ENCODE measurements at places on chromosomes 2 and 18. TPM values are rescaled to one million over a fixed set of nuclear protein-coding genes. Genes with fewer than 3 reads are reported as not detected.
A peak's percentile ranks its signal among the peaks of the same experiment; 100 is the strongest.

- DNase-seq = no peak
Measured at GRCh38 chr2:20999906-21000645, 43.8 kb downstream of the APOB start.

Gene ERBB4
- not detected for total RNA-seq

- DNase-seq = peak; percentile 6
Measured at GRCh38 chr2:228613133-228613850, 431.8 kb upstream of the SPHKAP start.

- peak; percentile 28 for DNase-seq
Measured at GRCh38 chr2:42792583-42793333, at the start of gene HAAO. HAAO (minus strand) TSS chr2:42792583; CDS start chr2:42792536, 47 bp downstream.

Gene GCKR
- total RNA-seq = not detected

DNA sequence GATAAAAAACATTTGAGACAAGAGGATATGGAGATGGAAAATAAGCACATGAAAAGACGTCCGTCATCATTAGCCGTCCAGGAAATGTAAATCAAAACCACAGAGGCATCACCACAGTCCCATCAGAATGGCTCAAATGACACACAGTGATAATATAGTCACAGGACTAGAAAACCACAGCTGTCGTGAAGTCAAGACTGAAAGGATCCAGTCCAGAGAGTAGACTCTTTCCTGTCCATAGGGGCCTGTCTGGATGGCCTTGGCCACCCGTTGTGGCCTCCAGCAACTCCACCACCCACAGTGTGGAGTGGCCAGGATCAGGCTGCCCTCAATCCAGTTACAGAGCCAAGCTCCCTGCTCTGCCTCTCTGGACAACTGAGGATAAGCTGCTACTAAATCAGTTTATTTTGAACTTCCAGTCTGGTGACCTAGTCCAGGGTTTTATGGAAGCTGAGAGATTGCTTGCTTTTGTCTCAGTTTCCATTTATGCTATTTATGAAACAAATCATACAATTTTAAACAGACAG, 60.4 kb downstream of the RHOB start:
- peak; percentile 46 for DNase-seq

- DNase-seq = no peak
Measured at GRCh38 chr2:60358476-60358875, 195.0 kb downstream of the BCL11A start.

DNA sequence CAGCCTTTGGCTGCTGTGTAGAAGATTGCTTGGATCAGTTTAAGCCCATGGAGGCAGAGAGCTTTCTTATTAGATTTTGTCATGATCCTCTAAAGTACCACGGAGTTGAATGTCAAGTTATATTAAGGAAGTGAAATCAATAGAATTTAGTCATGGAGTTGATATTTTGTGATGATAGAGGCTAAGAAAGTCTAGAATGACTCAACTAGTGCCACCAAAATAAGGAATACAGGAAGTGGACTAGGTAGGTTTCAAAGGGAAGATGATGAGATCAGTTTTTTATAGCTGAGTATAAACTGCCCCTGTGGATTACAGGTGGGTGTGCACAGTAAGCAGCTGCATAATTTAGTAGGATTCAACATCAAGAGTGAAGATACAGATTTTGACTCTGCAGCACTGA, 25.2 kb downstream of the FBXO36 start:
- no peak for DNase-seq

DNA sequence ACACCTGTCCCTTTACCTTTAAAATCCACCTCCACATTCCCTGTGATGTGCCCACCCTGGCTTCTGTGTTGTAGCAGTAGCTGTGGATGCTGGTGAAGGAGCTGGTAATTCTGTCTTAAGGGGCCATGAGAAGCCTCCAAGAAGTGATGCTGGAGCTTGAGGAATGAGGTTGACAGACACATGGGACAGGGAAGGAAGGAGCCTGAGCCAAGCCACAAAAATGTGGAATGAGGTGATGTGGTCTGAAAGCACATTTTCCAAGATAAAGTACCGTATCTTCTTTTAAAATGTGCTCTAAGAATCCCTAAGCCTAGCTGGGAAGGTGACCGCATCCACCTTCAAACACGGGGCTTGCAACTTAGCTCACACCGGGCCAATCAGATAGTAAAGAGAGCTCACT, 31.2 kb downstream of the VWA3B start:
- DNase-seq = no peak

- no peak for DNase-seq
Measured at GRCh38 chr2:170895023-170895757, 33.9 kb upstream of the GORASP2 start.

Gene IL36RN
- not detected for total RNA-seq

GRCh38 chr2:179335732-179336131, 71.1 kb upstream of the SESTD1 start:
- DNase-seq = no peak

DNA sequence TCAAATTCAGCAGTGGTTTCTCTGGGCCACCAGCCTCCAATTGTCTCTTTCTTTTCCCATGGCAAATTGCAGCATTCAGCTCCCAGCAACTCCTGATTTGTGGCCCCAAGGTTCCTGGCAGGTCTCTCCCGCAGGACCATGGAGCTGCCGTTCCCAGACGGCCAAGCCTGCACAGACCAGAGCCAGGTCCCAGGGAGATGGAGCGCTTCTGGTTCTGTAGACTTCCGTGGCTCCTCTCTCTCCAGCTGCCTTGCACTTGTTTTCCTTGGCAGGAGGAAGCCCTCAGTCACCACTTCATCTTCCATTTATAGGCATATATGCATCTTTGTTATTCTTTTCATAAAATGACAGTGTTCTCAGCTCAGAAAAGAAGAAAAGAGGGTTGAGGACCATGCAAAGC, 21.7 kb downstream of the TNP1 start:
- no peak for DNase-seq
